NCI-H2107 (cell line): ENCODE measurements at places on chromosomes 3 and 15.

DNA sequence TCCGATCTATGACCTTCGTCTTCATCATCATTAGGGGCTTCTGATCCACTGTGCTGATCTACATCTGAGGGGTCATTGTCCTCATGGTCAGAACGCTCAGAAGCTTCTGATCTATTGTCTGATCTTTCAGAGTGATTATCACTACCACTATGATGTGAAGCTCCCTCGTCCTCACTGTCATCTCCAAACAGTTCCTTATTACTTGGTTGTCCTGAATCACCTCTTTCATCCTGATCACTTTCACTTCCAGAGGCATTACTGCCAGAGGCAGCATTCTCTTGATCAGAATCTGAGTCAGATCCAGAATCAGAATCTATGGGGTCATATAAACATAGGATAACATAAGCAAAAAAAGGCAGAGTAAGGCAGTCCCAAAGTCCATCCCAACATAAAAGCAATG is 5.4 kb downstream of the LEO1 start:
- no peak for DNase-seq

DNA sequence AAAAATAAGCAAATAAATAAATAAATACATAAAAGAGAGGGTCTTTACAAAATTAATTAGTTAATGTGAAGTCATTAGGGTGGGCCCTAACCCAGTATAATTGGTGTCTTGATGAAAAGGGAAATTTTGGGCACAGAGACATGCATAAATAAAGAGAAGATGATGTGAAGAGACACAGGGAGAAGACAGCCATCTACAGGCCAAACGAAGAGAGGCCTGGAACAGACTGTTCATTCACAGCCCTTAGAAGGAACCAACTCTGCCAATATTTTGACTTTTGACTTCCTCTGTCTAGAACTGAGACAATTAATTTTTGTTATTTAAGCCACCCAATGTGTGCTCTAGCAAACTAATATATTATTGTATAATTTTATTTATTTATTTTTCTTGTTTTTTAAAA is 29.6 kb upstream of the SELENOK start:
- no peak for DNase-seq

DNA sequence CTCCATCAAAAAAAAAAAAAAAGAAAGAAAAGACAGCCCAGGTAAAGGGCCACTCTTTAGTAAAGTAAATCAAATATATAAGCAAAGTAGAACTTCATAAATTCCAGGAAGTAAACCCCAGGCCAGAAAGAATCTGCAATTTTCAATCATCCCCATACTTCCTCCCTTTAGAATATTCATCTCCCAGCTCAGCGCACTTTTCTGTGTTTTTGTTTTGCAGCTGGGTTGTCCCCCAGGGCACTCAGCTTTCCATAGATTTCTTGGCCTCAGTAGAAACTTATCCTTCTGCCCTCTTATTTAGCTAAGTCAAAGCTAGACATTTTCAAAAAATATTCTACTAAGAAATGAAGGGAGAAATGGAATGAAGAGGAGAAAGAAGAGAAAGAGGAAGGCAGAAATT is 24.0 kb upstream of the SPRED1 start:
- no peak for DNase-seq

DNA sequence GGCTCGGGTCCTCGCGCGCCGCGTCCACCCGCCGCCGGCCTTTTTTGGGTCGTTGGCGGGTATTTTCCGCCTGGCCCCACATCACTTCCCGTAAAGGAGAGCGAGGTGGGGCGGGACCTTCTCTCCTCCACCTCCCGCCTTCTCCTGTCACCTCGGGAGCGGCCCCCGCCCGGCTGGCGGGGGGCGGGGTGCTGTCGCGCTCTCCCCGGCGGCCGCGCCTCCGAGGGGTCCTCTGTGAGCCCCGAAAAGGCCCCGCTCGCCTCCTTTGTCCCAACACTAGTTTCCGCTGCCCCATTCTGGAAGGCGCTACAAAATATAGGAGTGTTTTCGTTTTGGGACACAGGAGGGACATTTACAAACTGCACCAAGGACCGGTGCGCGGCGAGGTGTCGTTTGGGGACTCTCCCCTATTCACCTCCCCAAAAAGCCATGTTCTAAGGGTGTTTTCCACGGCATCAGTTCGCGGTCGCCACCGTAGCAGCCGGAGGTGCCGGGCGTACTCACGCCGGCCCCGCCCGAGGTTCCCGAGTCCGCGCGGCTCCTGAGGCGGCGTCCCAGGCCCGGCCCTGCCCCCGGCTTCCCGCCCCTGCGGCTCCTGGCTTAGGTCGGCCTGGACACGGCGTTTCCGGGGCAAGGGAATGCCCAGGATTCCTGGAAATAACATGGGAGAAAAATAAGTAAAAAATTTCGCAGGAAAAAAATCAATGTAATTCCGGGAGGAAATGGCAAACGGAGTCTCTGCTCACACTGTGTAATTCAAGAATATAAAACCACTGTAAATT is at the start of gene RAB27A:
TSS of gene RAB27A (minus strand) at position 68 of the 782 bp plus-strand sequence. CDS start 54,879 bp downstream, outside the sequence.
- peak; percentile 2 for DNase-seq

GRCh38 chr3:195803289-195803908 is 8.3 kb downstream of the MUC4 start:
- DNase-seq = no peak

GRCh38 chr3:83842511-83842910 is 1116.3 kb upstream of the CADM2 start:
- DNase-seq = no peak

DNA sequence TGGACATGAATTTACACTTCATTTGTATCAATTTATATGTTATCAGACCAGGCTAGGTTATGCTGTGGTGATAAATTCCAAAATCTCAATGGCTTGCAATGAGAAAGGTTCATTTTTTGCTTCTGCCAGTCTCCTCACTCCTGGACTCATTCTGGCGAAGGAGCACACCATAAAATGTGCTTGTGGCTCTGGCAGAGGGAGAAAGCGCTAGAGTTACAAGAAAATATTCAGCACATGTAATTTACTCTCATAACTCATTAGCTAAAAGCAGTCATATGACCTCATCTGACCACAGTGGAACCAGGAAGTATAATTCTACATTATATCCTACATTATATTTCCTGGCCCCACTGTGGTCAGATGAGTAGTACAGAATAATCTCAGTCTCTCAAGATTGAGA is 193.8 kb downstream of the BCHE start:
- no peak for DNase-seq

GRCh38 chr15:45573961-45574629 is 13.1 kb upstream of the BLOC1S6 start:
- DNase-seq = no peak

GRCh38 chr15:88911766-88912118 is 1.4 kb downstream of the MFGE8 start:
- no peak for DNase-seq

- DNase-seq = no peak
Observed at GRCh38 chr3:29898171-29898965, 617.5 kb downstream of the RBMS3 start.

- no peak for DNase-seq
Observed at GRCh38 chr15:71807125-71807629, 3.2 kb upstream of the NR2E3 start.

- DNase-seq = no peak
Observed at GRCh38 chr3:187912007-187912406, 166.7 kb upstream of the BCL6 start.
